ENCODE measurements at places on chromosomes 3 and 15.
A peak's percentile ranks its signal among the peaks of the same experiment; 100 is the strongest.

DNA sequence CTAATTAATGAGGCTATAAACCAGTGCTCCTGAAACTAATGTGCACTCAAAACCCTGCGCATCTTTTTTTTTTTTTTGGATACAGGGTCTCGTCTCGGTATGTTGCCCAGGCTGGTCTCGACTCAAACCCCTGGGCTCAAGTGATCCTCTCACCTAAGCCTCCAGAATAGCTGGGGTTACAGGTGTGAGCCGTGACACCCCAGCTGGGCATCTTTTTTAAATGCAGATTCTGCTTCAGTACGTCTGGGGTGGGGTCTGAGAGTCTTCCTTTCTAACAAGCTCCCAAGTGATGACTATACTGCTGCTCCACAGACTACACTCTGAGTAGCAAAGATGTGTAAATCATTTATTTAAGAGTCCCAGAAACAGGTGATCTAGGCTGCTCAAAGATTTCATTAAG is 73.0 kb downstream of the BFSP2 start:
- no peak for DNase-seq

GRCh38 chr3:159824333-159824732 is 164.3 kb upstream of the IL12A start:
- DNase-seq = no peak

DNA sequence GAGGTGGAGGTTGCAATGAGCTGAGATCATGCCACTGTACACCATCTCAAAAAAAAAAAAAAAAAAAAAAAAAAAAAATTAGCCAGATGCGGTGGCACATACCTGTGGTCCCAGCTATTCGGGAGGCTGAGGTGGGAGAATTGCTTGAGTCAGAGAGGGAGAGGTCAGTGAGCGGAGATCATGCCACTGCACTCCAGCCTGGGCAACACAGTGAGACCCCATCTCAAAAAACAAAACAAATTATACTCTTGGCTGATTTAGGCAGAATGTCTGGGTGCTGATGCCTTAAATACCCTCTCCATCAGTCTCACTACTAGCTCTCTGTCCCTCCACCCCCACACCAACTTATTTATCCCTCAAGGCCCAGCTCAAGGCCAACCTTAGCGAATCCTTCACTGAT is 14.0 kb downstream of the UBR1 start:
- DNase-seq = no peak

- DNase-seq = no peak
Observed at GRCh38 chr15:52360229-52361203, 64.9 kb upstream of the MYO5C start.

DNA sequence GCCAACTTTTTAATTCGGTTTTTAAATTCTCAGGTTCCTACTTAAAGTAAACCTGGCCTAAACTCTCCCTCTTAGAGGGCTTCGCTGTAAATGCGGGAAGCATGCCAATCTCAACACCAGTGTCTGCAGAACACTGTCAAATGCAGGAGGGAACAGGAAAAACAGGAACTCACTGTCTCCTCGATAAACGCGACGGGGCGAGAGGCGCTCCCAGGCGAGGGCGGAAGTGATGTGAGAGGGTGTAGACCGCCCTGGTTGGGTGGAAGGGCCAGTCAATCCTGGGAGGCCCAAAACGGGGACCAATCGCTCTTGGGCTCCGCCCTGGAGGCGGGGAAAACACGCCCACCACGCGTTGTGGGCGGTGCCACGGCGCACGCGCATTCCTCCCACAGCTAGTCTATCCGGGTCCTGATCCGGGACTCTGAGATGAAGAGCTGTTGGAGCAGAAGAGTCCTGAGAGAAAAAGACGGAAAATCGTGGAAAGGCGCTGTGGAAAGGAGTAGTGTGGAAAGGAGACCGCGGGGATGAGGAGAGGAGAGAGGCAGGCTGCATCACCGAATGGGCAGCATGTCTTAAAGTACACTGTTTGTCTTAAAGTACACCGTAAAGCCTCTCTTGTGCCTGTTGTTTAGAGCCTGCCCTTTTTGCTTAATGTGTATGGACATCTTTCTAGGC is 27.1 kb downstream of the SLC28A2 start:
- DNase-seq = peak; percentile 92

GRCh38 chr15:54017959-54018358 is 39.7 kb downstream of the UNC13C start:
- DNase-seq = no peak

DNA sequence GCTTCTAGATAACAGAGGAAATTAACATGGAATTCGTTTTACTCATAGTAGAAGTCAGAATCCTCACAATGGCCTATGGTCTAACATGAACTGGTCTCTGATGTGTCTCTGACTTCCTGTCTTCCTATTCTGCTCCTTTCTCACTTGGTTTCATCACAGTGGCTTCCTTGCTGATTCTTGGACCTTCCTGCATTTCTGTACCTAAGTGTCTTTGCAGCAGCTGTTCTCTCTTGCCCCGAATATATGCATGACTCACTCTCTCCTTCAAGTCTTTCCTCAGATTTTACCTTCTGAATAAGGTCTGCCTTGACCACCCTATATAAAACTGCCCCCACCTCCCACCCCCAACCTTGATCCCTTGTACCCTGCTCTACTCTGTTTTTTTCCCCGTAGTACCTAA is 14.1 kb downstream of the ARL13B start:
- no peak for DNase-seq

GRCh38 chr3:9933561-9934234 is at the start of gene CRELD1:
Gene CRELD1 (plus strand): TSS chr3:9933834. CDS start chr3:9934439, 605 bp downstream.
- peak; percentile 98 for DNase-seq

DNA sequence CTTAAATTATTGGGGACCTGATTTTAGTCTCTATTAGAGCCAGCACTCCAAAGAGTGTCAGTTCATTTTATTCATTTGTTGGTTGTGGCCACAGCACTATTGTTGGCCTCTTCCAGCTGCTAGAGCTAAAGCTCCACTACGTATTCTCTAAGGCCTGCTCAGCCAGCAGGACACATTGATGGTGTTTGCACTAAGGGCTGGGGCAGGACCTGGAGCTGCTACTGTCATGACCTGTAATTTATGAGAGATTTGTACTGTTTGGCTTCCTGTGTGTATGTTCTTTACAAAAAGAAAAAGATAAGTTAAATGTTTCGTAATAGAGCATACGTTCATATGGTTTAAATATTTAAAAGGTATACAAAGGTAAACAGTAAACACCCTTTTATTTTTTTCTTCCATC is 8.1 kb downstream of the GFM1 start:
- no peak for DNase-seq

DNA sequence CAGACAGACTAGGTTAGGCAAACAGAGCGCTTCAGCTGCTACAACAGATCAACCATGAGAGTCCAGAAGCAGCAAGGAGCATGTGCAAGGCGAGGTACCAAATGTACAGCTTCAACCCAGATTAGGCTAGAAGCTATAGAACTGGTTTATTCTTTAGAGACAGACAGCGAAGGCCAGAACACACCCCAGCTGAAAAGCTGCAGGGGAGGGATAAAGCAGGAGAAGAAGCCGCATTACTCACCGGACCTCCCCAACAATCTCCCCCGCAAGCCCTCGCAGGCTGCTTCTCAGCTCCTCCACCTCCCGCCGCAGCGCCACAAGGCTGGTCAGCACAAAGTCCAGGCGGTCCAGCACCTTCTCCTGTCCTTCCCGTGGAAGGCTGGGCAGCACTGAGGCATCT is 3.3 kb downstream of the RMDN3 start:
- no peak for DNase-seq

GRCh38 chr15:90889313-90889730 is 5.0 kb downstream of the FES start:
- peak; percentile 50 for DNase-seq

DNA sequence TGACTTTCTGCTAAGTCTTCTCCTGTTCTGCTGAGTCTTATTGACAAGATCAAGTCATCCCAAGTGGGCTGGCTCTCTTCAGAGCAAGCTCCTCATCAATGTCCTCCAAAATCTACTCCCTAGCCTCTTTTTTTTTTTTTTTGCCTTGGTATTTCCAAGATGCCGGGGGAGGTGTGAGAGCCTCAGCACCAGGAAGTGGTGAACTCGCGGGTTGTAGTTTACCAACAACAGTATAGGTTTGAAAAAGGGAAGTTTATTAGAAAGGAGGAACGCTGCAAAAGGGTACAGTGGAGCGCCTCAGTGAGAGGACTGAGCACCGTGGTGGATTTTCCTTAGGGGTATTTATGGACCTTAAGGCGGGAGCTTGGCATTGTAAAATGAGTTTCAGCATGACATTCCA is 94.3 kb upstream of the SGO1 start:
- no peak for DNase-seq

GRCh38 chr15:59140422-59141226 is 35.7 kb downstream of the CCNB2 start:
- no peak for DNase-seq

- DNase-seq = no peak
Observed at GRCh38 chr3:194517333-194517732, 30.5 kb upstream of the ATP13A3 start.

- no peak for DNase-seq
Observed at GRCh38 chr3:185586686-185587039, 568 bp downstream of the SENP2 start.

- DNase-seq = no peak
Observed at GRCh38 chr3:195403841-195404408, 38.9 kb downstream of the ACAP2 start.

Data from CD8-positive, alpha-beta memory T cell (primary cell).